NCI-H2029 (cell line): ENCODE measurements at places on chromosomes 16 and 17.
A peak's percentile ranks its signal among the peaks of the same experiment; 100 is the strongest.

DNA sequence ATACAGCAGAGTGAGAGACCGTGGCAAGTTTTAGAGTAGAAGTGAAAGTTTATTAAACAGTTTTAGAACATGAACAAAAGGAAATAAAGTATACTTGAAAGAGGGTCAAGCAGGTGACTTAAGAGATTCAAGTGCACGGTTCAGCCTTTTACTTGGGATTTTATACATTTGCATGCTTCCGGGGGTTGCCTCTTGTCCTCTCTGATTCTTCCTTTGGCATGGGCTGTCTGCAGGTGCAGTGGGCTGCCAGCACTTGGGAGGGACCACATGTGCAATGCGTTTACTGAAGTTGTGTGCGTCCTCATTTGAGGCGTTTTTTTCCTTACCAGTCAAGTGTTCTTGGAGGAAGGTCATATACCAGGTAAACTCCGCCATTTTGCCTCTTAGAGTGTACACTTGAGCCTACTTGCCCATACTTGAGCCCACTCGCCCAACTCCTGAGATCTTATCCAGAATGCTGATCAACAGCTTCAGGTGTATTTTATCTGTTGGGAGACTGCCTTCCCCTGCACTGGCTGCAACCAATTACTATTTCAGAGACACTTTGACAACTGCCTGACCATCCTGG is 195.2 kb downstream of the IRX5 start:
- DNase-seq: no peak

DNA sequence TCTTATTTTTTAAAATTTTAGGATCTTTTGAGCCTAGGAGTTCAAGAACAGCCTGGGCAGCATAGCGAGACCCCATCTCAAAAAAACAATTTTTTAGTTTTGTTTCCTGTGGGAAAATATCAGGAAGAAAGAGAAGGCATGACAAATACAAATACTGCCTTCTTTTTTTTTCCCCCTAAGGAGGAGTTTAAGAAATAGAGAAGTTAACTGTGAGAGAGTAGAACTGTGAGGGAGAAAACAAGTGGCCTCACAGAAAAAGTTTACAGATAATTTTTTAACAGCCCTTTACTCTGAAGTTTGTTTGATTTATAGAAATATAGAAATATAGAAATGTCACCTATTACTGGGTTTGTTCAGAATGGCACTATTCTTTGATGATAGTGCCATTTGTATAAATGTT is 21.1 kb downstream of the TTYH2 start:
- DNase-seq: no peak

GRCh38 chr17:35891269-35891668 is 11.1 kb upstream of the CCL5 start:
- DNase-seq: no peak

DNA sequence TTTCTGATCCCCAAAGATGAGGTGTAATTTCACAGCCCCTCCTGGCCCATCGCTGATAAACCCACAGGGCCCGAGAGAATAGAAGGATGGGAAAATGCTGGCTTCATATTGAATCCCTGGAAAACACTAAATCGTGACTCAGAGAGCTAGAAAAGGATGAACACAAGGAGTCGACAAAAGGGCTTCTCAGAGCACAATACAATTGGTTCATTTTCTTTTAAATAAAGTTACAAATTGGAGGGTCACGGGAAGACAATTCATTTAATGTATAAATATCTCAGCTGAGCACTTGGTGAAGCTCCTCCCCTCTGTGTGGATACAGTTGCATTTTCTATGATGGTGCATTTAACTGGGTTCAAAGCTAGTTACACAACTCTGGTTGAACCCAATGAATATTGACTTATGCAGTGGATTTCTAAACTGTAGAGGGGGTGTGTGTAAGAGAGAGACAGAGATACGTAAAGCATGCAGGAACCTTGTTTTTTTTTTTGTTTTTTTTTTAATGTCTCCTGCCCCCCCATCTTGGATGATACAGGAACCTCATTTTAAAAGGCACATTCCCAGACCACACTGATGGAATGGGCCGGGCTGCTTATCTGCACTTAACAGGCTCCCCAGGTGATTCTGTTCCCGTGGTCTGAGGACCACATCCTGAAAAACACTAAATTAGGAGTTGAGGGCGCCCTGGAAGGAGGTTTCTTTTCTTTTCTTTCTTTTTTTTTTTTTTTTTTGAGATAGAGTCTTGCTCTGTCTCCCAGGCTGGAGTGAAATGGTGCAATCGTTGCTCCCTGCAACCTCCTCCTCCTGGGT is 14.1 kb downstream of the TTYH2 start:
- DNase-seq: no peak

GRCh38 chr17:36755586-36755985 is 154.2 kb downstream of the MRM1 start:
- peak; percentile 46 for DNase-seq

DNA sequence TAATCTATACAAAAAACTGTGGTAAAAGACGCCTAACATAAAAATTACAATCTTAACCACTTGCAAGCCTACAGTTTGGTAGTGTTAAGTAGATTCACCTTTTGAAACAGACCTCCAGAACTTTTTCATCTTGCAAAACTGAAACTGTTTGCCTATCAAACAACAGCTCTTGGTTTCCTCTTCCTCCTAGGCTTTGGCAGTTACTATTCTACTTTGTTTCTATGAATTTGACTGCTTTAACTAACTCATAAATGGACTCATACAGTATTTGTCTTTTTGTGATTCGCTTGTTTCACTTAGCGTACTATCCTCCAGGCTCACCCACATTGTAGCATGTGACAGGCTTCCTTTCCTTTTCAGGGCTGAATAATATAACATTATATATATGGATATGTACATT is 97.0 kb downstream of the PRKCA start:
- DNase-seq: no peak

GRCh38 chr17:32156656-32157055 is 14.4 kb downstream of the RHOT1 start:
- DNase-seq: no peak

DNA sequence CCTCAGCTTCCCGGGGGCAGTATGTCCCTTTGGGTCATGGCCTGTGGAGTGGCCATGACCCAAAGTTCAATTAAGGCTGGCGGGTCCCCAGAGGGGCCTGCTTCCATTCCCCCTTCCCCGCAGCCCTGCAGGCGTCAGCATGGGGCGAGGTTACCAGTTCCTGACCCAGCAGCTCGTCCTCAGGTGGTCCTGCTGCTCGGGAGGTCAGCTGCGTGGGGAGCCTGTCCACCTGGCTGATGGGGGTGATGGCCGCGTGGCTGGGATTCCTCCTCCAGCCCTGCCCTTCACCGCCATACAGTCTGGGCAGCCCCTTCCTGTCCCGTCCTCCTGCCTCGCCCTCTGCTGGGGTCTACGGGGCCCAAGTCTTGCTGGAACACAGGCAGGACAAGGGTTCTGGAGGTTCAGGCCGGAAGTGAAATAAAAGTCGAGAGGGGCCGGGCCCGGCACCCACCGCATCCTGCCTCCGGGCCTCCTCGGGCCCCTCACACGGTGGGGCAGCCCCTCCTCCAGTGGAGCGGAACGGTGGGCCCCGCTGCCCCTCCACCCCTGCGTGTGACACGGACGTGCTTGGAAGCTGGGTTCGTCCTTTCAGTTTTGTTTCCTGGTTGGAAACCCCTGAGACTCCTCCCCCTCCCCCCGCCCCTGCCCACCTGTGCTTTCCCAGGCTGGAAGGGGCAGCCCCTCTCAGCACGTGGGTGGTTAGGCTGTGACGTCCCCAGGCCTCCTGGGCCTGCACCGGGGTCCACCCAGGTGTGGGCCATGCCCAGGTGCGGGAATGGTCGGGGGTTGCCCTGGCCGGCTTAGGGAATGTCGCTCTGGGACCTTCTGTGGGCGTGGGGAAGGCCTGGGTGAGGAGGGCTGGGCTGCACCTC is 6.8 kb downstream of the UBALD2 start:
- no peak for DNase-seq

- DNase-seq: no peak
Measured at GRCh38 chr17:4199818-4200402, 56.9 kb downstream of the CYB5D2 start.

GRCh38 chr17:10264051-10264450 is 65.6 kb upstream of the GAS7 start:
- DNase-seq: no peak

DNA sequence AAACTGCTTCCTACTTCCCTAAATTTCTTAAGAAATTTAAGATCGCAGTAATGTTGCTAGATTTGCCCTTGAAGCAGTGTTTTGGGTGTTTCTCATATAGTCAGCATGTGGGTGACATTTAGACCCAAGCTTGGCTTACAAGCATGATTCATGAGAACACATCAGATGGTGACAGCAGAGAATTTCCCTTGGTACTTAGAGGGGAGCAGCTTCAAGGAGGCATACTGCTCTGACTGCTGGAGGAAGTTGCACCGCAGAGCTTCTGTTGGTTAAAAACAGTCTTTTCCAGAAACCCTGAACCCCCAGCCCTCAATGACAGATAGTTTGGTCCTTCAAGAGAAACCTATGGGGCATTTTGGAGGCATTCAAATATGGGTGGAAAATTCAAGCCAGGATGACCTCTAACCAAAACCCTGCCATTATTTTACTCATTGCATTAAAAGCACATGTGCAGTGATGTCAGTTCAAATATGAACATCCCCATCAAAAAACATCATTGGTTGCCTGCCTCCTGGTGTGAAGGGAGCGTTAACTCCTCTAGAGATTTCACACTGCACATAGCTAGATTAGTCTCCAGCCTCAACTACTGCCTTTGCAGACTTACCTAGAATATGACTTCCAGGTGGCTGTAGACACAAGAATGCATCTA is 201.5 kb upstream of the CACNG5 start:
- DNase-seq: no peak

DNA sequence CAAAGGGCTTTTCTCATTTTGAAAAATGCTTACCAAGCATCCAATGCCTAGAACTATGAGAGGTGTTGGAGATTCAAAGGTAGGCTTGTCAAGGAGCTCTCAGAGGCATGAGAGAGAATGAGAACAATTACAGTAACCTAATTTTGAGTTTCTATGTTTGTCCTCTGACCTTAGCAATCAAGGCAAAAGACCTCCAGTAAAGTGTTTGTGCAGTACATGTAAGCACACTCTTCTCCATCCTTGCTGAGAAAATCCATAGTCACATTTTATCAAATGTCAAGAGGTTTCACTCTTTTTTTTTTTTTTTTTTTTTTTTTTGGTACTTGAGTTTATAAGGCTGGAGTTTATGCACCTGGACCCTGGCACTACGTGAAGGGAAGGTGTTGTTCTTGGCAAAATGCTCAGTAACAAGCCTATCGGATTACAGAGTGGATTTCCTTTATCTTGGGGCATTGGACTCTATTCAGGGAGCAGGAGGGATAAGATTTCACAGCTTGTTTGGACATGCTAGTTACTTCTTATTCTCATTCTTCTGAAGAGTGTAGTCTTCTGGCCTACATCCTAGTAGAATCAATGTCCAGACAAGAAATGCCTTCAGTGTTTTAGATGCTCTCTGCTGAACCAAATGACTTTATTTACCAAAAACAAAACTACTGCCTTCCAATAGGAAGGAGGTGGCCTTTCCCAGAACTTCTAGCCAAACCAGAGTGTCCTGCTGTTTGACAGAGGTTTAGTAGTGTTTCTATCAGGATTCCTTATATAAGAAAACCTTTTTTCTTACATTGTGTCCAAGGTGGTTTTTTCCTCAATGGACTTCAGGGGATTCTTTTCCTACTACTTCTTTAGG is 21.9 kb downstream of the KCNJ2 start:
- peak; percentile 69 for DNase-seq

- DNase-seq: no peak
Measured at GRCh38 chr17:31320241-31320640, 1.2 kb downstream of the EVI2A start.

DNA sequence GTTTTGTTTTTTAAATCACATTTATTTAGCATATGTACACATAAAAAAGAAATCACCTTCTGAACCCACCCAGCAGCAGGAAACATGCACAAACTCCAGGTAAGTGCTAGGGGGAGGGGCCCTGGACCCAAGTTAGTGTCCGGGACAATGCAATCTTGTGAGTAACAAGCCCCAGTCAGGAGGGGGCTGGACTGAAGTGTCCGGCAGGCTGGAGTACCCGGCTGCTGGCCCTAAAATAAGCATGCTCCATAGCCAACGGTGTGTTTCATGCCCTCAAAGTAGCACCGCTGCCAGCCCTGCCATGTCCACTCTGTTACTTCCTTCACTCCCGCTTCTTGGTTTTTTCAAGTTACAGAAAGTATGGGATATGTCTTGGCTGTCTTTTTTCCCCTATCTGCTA is 102.1 kb downstream of the SPAG9 start:
- DNase-seq: no peak

DNA sequence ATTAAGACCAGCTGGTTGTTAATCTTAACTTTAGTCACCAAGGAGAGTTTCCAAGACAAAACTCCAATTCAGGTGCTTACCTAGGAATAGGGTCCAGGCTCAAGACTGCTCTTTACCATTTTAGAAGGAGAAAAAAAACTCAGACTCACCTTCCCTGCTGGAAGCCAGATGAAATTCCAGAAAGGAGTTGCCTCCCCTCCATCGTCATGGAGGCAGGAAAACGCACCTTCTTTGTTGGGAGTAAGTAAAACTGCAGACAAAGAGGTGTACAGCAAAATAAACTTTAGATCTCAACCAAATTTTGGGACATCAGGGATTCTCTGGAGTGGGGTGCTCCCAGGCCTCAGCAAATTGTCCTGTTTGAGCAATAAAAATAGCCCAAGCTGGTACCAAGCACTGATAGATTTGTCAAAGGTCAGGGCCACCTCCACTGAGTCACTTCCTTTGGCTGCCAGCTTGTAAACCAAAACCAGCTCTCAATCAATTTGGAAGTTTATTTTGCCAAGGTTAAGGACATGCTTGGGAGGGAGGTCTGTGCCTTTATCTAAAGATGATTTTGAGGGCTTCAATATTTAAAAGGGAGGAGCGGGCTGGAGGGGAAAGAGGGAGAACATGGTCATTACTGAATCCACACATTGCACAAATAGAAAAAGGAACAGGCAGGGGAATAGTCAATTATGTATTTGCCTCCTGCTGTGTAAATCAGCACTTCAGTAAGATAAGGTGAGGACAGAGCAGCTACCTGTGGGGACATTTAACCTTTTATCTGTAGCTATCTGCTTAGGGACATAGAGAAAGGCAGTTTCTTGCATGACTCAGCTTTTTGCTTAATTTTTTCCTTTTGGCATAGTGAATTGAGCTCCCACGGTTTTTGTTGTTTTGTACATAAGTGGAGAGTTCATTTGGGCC is 1.5 kb upstream of the ALDH3A2 start:
- no peak for DNase-seq

- DNase-seq: no peak
Measured at GRCh38 chr17:75459590-75460267, 3.3 kb downstream of the TMEM94 start.

GRCh38 chr17:27848931-27849330 is 44.2 kb downstream of the LYRM9 start:
- peak; percentile 71 for DNase-seq

DNA sequence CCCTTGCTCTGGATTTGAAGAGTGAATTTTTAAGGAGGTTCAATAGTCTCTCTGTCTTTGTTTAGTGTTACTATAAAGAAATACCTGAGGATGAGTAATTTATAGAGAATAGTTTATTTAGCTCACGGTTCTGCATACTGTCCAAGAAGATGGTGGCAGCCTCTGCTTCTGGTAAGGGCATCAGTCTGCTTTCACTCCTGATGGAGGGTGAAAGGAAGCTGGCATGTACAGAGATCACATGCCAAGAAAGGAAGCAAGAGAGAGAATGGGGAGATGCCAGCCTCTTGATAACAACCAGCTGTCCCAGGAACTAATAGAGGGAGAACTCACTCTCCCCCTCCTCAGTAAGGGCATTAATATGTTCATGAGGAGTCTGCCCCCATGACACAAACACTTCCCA is 917.5 kb upstream of the GOT2 start:
- no peak for DNase-seq

GRCh38 chr17:50191359-50192143 is 9.9 kb downstream of the COL1A1 start:
- DNase-seq: no peak

GRCh38 chr17:14748036-14748710 is 447.3 kb downstream of the HS3ST3B1 start:
- no peak for DNase-seq
